ENCODE measurements at places on chromosomes 5 and 9.

DNA sequence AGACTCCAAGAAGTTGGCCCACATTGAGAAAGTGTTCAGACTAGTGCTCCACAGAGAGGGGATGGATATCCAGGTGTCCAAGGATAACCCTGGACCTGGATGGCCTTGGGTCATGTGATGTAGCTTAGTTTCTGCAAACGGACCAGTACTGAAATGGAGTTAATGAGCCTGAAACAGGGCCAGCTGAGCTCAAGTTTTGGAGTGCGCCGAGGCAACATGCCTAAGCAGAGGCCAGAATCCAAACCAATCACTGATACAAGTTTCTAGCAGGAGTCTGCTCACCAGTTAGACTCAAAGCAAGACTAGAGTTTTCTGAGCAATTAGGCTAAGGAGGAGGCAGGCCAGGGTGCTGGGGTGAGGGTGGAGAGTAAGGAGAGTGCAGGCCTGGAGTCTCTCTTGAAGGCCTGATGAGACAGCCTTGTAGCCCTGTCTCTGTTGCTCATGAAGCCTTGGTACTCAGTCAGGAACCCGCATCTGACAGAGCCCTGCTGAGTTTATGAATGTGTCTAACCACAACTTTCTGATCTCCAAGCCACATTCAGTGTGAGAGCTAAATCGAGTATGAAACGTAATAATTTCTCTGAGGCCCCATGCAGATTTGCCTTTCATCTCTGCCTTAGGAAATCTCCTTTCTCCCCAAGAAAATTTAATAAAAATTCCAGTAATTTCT lies 68.9 kb upstream of the EQTN start:
- peak; percentile 22 for DNase-seq

DNA sequence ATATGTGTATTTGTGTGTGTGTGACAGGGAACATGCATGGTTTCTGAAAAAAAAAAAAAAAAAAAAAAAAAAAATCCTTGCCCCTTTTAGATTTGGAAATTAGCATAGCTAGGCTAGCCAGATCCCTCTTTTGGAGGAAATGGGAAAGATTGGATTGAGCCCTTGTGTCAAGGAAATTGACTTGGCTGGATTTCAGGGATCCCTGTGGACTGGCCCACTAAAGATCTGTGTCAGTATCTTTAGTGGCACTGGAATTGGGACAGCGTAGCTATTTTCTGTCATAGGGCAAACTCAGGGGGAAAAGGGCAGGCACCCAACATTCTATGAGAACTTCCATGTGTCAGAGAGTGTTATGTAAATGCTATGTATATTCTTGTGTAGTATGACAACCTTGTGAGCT lies 35.4 kb downstream of the SH3GL2 start:
- no peak for DNase-seq

- no peak for DNase-seq
Measured at GRCh38 chr9:3290231-3290840, 235.5 kb downstream of the RFX3 start.

- DNase-seq = no peak
Measured at GRCh38 chr5:76999451-76999850, 30.8 kb upstream of the AGGF1 start.

DNA sequence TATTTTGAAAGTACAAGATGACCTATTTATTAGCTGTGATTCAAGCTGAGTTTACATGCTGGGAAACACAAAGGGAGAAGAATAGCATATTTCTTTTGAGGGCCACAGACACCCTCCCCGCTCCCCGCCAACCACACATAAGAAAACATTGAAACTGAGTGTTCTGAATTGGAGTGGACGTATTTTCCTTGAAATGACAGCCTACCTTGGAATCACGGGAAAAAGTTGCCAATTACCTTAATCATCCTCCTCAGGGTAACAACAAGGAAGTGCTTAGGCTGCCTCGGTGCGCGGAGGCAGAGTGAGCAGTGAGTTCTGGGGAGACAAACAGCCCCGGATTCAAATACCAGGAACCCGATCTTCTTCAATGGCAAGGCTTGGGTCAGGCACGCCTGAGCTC lies 31.4 kb downstream of the CFAP77 start:
- no peak for DNase-seq

DNA sequence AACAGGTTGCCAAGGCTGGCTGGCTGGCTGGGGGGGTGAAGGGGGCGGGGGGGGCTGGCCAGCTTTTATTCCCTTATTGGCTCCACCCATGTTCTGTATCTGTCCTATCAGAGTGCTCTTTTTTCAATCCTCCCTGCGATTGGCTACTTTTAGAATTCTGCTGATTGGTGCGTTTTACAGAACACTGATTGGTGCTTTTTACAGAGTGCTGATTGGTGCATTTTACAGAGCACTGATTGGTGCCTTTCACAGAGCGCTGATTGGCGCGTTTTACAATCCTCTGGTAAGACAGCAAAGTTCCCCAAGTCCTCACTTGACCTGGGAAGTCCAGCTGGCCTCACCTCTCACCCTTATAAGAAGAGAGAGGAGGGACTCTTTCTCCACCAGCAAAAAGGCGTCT lies 175.9 kb downstream of the ERCC6L2 start:
- no peak for DNase-seq
